ENCODE measurements at places on chromosomes 6 and 20.

GRCh38 chr6:57190140-57190539 lies 18.0 kb downstream of the BAG2 start:
- DNase-seq = no peak

DNA sequence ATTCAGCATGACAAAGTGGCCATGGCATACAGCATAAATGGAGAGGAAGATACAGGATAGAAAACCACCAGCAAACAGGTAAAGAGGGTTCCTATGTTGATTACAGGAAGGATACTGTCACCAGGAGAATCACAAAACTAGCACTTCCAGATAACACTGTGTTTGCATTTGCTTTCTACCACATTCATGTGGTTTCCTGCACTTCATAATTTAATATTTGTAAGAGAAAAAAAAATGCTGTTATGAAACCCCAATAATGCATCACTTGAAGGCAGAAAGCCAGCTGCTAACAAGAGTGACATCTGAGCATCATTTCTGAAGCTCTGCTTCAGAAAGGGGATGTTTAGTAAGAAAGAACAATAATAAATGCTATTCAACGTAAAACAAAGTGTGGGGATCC lies 106.6 kb downstream of the ATXN1 start:
- DNase-seq = peak; percentile 60

DNA sequence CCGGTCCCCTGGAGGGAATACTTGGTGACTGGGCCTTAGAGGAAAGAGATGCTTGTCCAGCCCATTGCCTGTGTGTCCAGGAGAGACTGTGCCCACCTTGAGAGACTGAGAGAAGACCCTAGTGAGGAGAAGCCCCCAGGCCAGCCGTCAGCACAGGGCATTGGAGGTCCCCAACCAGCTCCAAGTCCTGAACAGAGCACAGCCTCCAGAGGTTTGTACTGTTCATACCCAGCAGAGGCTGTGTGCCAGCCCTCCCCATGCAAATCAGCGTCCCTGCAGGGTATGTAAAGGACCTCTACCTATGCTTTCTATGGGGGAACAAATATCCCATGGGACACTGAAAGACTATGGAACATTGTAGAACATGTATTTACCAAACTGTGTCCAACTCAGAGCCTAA lies 8.4 kb downstream of the HLA-E start:
- DNase-seq = no peak

DNA sequence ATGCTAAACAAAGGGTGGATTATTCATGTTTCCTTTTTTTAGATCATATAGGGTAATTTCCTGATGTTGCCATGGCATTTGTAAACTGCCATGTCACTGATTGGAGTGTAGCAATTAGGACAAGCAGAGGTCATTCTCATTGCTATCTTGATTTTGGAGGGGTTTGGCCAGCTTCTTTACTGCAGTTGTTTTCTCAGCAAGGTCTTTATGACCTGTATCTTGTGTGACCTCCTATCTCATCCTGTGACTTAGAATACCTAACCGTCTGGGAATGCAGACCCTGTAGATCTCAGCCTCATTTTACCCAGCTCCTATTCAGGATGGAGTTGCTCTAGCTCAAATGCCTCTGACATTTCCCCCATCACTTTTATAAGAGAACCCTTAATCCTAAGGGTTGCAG lies 53.6 kb downstream of the CDS2 start:
- DNase-seq = no peak

DNA sequence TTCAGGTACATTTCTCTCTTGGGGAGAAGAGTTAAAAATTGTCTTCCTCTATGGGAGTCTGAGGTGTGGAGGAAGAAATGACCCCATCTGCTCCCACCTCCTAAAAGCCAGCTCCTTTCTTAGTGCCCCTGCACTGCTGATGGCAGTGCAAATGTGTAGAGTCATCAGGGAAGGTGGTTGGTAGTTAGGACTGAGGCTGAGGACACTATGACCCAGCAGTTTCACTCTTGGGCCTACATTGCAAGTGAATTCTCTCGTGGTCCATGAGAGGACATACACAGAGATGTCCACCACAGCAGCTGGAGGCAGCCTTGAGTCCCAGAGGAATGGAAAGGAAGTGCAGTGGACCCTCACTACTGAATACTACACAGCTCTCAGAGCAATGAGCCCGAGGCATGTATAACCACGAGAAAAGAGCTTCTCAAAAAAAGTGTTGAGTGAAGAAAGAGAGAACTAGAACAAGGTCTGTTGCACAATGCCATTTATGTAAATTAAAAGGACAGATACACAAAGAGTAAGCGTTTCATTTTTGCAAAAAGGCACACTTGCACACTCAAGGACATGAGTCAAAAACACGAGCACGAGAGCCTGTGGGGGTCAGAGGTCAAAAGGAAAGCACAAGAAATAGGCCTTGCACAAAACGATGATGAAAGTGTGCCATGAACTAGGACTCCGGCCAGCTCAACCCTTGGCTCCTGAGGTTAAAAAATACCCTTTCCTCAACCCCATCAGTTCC lies 308.2 kb upstream of the PRND start:
- no peak for DNase-seq

DNA sequence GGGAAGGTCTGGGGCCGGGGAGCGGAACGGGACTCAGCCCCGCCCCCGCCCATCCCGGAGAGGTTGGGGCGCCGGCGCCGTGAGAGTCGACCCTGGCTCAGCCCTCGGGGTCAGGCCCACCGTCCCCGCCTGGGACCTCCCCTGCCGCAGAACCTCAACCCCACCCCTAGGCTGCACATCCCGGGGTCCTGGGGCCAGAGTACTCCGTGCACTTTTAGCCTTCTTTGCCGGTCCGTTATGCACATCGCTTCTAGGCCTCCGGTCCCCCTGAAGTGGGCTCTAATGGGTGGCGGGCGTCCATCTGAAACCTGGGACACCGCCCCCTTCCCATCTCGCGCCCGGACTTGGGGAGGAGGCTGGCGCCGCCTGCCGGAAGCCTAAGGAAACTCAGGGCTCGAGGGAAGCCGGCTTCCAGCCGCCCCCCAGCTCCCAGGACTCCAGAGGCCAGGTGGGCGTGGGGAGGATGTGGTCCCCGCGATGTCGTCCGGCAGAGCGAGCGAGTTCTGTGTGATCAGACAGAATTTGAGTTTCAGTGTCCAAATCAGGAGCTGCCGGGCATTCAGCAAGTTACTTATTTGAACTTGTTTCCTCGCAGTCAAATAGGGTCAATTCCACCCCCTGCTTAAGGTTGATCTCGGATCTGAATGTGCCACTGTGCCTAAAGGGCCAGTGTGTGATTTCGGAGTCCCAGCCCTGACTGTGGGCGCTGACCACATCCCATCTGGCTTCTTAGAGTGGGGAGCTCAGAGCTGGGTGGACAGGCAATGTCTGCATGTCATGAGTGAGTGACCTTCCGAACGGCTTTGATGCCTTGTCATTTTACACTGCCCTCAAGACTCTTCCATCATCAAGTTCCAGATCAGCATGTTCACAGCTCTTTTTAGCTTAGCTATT lies 47.6 kb downstream of the CPXM1 start:
- DNase-seq = peak; percentile 55

DNA sequence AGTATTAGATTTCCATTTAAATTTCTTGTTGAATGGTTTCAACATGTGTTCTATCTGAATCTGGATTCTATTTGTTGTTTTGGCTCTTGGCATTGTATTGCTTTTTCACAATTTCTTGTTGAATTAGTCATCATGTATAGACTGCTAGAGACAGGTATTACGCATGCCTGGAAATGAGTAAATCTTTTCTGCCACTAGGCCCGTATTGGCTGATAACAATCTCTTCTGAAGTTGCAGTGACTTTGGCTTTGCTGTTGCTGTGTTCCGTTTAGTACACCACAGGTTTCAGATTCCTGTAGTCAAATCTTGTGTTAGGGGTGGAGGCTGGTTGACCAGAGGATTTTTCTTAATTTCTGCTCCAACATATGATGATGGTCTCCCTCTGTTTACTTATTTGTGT lies 1339.4 kb downstream of the GRIK2 start:
- no peak for DNase-seq

- peak; percentile 7 for DNase-seq
Measured at GRCh38 chr6:3230900-3231246, 3.4 kb upstream of the TUBB2B start.

All from CD4-positive, alpha-beta T cell treated with Interleukin-10 for 1 hour (primary cell).